B cell (primary cell): ENCODE measurements at places on chromosomes 7 and 10. TPM values are rescaled to one million over a fixed set of nuclear protein-coding genes. Genes with fewer than 3 reads are reported as not detected.

Gene POLR3A
- total RNA-seq = 18.3 and 18.4 TPM in 2 replicates

Gene PHYH
- 9.7 and 14.9 TPM in 2 replicates for total RNA-seq

Gene MYOF
- total RNA-seq = 0.07 and 0.24 TPM in 2 replicates

Gene GFRA1
- total RNA-seq = not detected in 2 replicates

Gene SORCS1
- not detected in 2 replicates for total RNA-seq

Gene GNAT3
- not detected in 2 replicates for total RNA-seq

Gene CFAP43
- total RNA-seq = 0.12 TPM in 1 of 2 replicates, not detected in the other

Gene SPDYE8
- total RNA-seq = not detected in 2 replicates

Gene CYP2C19
- not detected in 2 replicates for total RNA-seq

Gene KNDC1
- 0.17 TPM in 1 of 2 replicates, not detected in the other for total RNA-seq

Gene NKX2-3
- not detected in 2 replicates for total RNA-seq

Gene WIPF3
- total RNA-seq = not detected in 2 replicates

Gene GOLGA7B
- not detected in 2 replicates for total RNA-seq

Gene HOXA9
- not detected in 2 replicates for total RNA-seq

Gene GPR158
- total RNA-seq = not detected in 2 replicates

Gene TLX1
- total RNA-seq = not detected in 2 replicates

Gene WEE2
- total RNA-seq = not detected in 2 replicates

Gene AP1S1
- 10.3 and 11.4 TPM in 2 replicates for total RNA-seq

Gene PRPS1L1
- not detected in 2 replicates for total RNA-seq

Gene RTKN2
- total RNA-seq = 0.22 and 0.53 TPM in 2 replicates

Gene GPR15LG
- not detected in 2 replicates for total RNA-seq

Gene INSYN2A
- total RNA-seq = not detected in 2 replicates

Gene TMEM26
- total RNA-seq = not detected in 2 replicates

Gene STYXL1
- total RNA-seq = 15.2 and 17.8 TPM in 2 replicates

Gene TMEM72
- not detected in 2 replicates for total RNA-seq

Gene RHEB
- 32.0 and 40.3 TPM in 2 replicates for total RNA-seq

Gene COL1A2
- 0.12 and 0.47 TPM in 2 replicates for total RNA-seq

Gene FFAR4
- total RNA-seq = not detected in 2 replicates
